Fibroblast of skin of right quadriceps (primary cell): ENCODE measurements at places on chromosomes 13 and 19.

- no peak for DNase-seq
Observed at GRCh38 chr13:32113532-32113931, 82.0 kb downstream of the FRY start.

- DNase-seq: no peak
Observed at GRCh38 chr13:98446234-98446621, 130.7 kb downstream of the STK24 start.

DNA sequence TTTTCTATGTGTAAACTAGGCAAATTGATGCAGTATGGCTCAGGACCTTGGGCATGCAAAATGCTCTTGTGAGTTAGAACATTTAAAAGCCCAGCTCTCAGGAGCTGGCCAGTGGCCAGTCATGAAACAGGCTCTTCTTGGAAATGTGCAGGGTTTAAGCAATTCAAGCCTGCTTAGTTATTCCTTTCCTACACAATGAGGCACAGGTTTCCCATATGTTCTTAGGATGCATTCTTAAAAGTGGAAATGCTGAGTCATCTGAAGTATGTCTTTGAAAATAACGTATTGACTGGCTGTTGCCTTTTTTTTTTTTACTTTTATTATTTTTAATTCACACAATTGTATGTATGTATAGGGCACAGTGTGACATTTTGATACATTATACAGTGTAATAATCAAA is 300.7 kb downstream of the SLC7A1 start:
- DNase-seq: no peak

DNA sequence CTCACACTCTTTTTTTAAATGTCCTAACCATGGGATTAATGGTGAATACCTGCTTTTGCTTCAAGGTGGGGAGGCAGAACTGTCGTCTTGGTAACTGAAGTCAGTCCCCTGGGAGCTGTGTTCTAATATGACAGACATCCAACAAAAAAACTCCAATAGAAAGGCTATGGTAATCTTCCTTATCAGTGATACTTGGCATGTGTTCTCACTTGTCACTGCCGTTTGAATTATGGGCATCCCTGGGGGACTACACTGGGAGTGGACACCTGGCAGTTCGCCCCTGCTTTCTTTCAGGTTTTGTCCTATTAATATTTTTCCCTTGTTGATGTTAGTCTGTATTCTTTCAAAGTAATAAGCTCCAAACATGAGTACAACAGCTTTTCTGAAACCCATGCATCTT is 252.6 kb downstream of the SLITRK5 start:
- DNase-seq: no peak

DNA sequence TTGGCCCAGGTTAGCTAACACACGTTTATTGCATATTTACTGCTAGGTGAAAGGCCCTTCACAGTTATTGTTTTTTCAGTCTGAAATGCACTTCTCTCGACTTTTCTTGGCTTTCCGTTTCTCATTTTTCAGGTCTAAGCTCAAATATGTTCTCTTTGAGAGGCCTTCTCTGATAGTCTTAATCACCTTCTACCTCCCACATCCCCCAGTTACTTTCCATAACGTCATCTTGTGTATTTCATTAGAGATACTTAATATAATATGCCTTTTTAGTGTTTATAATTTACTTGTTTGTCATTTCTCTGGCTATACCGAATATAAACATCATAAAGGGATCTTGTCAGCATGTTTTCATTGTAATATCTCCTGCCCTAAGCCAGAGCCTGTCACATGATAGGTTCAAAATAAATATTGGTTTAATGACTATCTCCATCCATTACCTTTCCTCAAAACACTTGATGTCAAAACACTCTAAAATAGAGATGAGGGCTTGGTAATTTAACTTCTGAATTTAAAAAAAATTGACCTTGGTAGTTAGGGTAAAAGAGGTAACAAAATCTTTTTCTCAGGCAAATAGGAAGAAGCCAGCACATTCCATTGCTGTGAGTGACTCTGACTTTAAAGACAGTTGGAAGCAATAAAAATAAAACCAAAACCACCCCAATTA is 168.6 kb upstream of the RFC3 start:
- no peak for DNase-seq

GRCh38 chr19:3682741-3683404 is 17.4 kb downstream of the PIP5K1C start:
- peak; percentile 54 for DNase-seq

- peak; percentile 39 for DNase-seq
Observed at GRCh38 chr13:96020155-96020575, 33.0 kb downstream of the UGGT2 start.

- DNase-seq: no peak
Observed at GRCh38 chr13:112729408-112729807, 39.6 kb downstream of the ATP11A start.

DNA sequence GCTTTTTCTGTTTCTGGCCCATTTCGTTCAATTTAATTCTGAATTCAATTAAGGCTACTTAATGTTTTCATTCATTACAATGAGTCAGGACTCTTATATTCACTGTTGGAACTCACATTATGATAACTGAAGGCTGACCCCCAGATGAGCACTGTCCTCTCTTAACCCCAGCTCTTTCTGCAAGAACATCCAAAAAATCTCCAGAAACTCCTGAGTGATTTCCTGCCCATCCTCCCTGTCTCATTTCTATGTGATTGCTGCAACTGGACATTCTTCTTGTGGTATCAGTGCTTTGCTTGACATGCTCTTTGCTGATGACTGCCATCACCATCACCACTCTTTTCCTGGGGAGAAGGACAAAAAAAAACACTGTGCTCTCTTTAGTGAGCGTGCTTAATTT is 240.3 kb downstream of the SPRY2 start:
- peak; percentile 75 for DNase-seq

DNA sequence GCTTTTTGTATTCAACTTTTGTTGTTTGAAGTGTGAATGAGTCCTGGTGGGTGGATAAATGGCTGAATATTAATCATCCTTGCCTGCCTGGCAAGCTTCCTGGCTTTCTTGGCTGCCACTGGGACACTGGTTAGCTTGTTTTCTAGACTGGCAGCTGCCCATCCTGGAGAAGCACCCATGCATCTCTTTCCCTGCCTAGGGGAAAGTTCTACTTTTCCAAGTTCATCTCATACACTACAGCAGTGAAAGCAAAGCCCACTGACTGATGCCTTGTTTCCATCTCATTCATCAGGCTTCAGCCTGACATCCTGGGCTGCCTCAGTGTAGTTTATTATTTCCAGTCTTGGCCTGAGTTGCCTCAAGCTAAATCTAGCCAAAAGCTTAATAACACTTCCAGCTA is 244.8 kb downstream of the PCDH20 start:
- DNase-seq: no peak

DNA sequence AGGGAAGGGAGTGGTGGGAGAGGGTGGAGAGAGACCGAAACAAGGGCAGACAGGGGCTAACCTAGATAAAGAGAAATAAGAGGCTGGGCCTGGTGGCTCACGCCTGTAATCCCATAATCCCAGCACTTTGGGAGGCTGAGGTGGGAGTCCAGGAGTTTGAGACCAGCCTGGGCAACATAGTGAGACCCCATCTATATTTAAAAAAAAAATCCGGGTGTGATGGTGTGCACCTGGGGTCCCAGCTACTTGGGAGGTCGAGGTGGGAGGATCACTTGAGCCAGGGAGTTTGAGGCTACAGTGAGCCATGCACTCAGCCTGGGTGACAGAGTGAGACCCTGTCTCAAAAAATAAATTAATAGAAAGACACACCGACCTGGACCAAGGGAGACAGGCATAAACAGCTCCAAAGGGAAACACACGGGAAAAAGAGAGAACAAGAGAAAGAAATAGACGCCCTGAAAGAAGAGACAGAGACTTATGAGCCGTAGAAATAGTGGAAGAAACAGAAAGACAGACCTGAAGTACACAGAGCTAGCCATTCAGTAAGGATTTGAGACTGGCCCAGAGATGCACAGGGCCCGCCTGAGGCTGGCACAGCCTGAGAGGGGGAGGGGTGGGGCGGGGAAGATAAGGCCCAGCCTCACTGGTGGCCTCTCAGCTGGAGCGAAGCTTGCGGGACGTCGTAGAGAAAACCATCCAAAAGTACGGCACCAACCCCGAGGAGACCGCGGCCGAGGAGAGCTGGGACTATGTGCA is 2.2 kb downstream of the CD37 start:
- DNase-seq: no peak

DNA sequence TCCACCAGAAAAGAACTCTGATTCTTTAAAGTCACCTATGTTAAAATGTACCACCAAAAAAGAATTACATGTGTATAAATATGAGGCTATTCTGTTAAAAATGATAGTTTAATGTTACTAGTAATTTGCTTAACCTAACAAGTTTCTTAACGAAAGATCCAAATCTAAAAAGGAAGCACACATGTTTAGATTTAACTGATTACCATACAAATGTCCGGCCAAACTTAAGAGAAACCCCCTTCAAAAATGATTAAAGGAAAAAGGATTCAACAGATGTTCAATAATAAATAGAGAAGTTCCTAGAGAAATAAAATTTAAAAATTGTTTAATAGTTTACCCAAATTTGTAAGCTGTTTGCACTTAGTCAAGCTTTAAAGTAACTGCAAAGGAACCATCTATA is 5.0 kb upstream of the ZNF69 start:
- DNase-seq: no peak

DNA sequence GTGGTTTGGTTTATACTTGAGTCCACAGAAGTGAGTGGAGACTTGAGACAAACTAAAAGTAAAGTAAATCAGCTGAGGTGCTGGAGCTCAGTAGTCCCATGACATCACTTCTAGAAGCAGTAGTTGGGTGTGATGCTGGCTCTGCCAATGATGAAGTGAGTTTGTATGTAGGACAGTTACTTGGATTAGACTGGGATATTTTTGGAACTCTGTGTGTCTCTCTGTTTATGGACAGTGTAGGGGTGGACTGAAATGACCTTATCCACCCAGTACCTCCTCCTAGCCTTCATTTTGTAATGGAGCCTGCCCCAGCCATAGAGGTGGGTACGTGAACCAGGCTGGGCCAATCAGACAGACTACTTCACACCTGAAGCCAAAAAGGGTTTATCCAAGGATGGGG is 52.2 kb downstream of the POLR1D start:
- DNase-seq: no peak

DNA sequence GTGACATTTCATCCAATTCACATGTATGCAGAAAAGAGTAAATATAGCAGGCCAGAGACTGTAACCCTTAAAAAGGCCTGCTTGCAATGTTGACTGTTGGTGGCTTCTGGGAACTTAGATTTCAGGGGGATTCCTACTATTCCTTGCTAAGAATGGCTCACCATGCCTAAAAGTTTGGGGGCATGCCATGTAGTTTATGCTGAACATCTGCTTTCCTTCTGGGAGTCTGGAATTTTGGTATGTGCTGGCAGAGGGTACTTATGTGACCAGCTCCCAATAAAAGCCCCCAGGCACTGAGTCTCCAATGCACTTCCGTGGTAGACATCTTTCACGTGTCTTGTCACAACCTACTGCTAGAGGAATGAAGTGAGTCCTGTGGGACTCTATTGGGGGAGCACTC is 88.4 kb upstream of the PCDH8 start:
- DNase-seq: no peak
